ENCODE measurements at places on chromosomes 13 and 19. TPM values are rescaled to one million over a fixed set of nuclear protein-coding genes. Genes with fewer than 3 reads are reported as not detected.

Gene PLVAP
- under 0.01 TPM for total RNA-seq

DNA sequence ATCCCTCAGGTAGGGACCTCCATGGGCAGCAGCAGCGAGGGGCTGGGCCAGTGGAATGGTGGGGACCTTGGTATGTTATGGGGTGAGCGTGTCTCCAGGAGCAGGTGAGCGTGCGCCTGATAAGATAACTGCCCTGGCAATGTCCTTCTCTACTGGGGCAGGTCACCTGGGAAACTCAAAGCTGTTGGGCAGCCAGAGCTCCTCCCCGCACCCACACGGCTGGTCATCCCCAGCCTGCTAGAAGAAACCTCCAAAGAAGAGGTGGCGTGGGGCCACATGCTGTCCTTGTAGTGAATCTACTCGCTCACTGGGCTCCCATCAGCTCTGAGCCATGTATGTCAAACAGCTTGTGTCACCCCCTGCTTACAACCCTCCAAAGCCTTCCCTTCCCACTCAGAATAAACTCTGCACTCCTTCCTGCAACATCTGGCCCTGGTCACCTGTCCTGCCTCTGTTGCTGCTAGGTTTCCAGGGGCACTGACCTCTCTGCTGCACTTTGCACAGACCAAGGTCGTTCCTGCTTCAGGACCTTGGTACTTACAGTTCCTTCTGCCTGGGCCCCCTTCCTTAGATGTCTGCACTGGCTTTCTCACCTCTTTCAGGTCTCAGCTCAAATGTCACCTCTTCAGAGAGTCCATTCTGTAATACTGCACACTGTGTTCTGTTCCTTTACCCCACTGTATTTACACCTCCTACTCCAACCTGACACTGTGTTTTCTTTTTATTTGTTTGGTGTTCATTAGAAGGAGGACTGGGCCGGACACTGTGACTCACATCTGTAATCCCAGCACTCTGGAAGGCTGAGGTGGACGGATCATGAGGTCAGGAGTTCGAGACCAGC lies 1.8 kb upstream of the ATP4A start:
- no peak for DNase-seq

- no peak for DNase-seq
Measured at GRCh38 chr13:41614671-41615527, 157.5 kb downstream of the RGCC start.

GRCh38 chr19:36340786-36341372 lies 38.1 kb downstream of the ZFP14 start:
- no peak for DNase-seq

Measured in frontal cortex (tissue), 4 donors.